ENCODE measurements at places on chromosomes 7 and 10.

DNA sequence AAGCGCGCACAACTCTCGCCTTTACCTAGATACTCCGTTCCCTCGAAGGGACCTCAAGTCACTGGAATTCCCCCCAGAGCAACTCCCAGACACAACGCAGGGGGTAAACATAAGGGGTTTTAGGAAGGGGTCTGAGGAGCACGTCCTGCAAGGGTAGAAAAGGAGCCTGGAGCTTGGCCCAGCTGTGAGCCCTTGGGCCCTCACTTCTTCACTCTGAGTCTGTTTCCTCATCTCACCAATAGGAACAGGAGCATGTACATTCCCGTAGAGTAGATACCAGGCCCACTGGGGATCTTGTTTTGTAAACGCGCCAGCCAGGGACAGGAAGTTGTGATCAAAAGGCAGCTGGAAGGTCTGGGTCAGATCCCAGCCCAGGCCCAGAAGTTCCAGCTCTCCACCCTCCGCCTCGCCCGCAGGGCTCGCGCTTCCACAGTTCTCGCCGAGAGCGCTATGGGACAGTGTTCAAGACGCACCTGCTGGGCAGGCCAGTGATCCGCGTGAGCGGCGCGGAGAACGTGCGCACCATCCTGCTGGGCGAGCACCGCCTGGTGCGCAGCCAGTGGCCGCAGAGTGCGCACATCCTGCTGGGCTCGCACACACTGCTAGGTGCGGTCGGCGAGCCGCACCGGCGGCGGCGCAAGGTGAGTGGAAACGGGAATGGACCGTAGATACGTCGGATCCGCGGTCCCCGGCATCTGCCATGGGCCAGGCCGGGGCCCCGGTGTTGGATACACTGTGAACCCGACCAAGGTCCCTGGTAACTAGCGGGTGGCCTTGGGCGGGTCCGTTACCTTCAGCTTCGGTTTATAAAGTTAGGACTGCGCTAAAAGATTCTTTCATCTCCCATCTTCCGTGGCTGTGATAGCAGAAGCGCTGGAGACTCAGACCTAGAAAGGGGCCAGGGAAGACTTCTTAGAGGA is 1.3 kb downstream of the CYP26C1 start:
- no peak for DNase-seq

GRCh38 chr7:31873816-31874597 is 187.0 kb downstream of the PPP1R17 start:
- no peak for DNase-seq

- no peak for DNase-seq
These were observed 162.7 kb downstream of the PTPN20 start for GRCh38 chr10:47073967-47074366.

GRCh38 chr10:35950701-35951100 is 308.6 kb upstream of the FZD8 start:
- no peak for DNase-seq

GRCh38 chr10:12535656-12536055 is 186.3 kb downstream of the CAMK1D start:
- DNase-seq = no peak
